ENCODE measurements at places on chromosomes 13 and 19.

GRCh38 chr13:111625526-111626315 lies 305.3 kb downstream of the TEX29 start:
- no peak for DNase-seq

- peak; percentile 52 for DNase-seq
Measured at GRCh38 chr19:41376241-41376997, at the start of gene TMEM91. Gene TMEM91, plus strand, starts transcription at chr19:41376533. Its CDS starts 1,777 bp downstream, at chr19:41378310.

- no peak for DNase-seq
Measured at GRCh38 chr19:54063350-54064116, at the start of gene VSTM1. Gene VSTM1, minus strand, starts transcription at chr19:54063897. Its CDS starts 120 bp downstream, at chr19:54063777.

- DNase-seq, result peak; percentile 98
Measured at GRCh38 chr19:24140099-24140498, 53.1 kb downstream of the ZNF254 start.

GRCh38 chr19:50415661-50416033 lies 3.1 kb upstream of the SPIB start:
- DNase-seq, result no peak

DNA sequence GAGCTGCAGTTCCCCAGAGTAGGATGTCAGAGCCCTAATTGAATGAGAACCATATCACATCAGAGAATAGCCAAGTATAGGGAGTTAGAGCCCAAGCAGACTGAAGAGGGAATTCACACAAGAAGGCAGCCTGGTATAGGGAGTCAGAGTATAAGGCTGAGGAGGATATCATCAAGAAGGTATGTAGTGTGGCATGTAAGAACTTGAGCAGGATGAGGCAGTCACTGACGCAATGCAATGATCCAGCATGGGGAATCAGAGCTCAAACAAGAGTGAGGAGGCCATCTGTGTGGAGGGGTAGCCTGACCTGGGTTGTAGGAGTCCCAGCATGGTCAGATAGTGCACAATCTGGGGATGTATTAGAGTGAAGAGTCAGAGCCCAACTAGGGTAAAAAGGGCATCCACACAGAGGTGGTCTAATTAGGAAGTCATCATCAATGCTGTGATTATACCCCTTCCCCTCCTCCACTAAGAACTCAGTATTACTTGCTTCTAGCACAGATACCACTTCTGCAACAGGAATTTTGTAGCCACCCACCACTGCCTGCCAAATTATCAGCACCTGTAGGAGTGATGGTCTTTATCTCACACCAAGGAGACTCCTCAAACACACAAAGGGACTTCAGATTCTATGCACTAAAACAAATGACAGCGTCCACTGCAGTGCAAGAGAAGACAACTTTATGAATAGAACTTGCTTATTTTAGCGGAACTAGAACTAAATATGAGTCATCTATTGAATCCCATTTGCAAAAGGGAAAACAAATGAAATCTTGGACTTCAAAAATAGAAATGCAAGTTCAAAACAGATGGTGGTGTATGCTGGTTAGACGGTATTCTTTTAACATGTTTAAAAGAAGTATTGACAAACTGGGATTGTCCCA lies 107.2 kb downstream of the FNDC3A start:
- DNase-seq, result peak; percentile 96

DNA sequence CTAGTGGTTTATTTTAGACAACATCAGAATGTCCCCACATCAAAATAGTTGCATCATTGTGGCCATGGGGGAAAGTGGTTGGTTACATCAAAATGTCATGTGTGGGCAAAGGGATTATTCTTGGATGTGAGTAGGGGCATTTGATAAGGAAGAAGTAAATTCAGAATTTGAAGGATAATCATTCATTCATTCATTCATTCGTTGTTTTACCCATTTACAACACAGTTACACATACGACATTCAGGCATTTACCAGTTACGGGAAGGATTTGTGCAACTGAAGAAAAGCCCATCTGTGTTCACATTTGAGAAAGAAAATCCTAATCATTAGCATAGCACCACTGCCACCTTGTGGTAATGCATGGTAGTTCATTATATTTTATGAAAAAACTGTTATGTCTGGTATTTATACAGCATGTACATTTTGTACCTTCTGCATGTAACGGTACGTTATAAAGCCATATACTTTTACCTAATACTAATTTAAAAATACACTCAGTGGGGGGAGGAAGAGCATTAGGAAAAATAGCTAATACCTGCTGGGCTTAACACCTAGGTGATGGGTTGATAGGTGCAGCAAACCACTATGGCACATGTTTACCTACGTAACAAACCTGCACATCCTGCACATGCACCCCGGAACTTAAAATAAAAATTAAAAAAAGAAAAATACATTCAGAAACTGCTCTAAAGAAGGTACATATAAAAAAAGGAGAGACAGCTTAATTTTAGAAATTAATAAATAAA lies 62.1 kb downstream of the DGKH start:
- peak; percentile 82 for DNase-seq

GRCh38 chr13:44311011-44311780 lies 62.4 kb upstream of the SERP2 start:
- DNase-seq, result peak; percentile 63

DNA sequence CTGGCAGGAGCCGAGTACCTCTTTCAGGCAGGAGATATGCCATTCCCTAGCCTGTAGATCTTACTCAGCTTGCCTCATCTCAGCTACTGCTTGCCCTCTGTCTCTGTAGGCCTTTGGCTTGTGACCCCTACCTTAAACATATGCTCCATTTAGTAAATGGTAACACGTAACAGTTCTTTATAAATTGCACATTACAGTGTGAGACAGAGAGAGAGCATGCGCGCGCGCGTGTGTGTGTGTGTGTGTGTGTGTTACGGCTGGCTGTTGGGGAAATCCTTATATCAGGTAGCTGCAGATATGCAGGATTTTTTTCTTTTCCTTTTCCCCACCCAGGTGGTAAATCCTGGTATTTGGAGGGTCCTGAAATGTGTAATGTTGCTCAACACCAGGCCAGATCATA lies 4.2 kb downstream of the SPINT2 start:
- DNase-seq, result no peak

DNA sequence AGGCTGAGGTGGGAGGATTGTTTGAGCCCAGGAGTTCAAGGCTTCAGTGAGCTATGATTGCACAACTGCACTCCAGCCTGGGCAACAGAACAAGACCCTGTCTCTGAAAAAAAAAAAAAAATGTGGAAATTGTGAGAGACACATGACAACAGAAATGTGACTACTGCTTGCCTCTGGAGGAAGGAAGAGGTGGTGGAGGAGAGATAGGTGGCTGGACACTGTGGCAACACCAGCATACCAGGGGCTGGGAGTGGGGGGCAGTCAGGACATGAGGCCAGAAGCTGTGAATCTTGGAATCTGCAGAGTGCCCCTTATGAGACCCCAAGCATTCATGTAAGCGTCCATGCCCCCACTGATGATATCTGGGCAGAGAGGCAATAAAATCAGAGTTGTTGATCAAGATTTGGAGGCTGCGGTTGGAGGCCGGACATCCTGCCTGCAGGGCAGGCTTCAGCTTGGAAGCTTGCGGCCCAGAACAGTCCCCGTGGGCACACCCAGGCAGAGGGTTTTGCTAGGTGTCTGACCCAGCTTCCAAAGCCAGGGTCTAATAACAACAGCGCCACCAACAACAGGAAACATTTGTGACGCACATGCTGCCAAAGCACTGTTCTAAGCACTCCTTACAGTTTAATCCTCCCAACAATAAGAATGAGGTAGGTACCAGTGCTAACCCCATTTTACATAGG lies 16.9 kb downstream of the FAM187B start:
- no peak for DNase-seq

DNA sequence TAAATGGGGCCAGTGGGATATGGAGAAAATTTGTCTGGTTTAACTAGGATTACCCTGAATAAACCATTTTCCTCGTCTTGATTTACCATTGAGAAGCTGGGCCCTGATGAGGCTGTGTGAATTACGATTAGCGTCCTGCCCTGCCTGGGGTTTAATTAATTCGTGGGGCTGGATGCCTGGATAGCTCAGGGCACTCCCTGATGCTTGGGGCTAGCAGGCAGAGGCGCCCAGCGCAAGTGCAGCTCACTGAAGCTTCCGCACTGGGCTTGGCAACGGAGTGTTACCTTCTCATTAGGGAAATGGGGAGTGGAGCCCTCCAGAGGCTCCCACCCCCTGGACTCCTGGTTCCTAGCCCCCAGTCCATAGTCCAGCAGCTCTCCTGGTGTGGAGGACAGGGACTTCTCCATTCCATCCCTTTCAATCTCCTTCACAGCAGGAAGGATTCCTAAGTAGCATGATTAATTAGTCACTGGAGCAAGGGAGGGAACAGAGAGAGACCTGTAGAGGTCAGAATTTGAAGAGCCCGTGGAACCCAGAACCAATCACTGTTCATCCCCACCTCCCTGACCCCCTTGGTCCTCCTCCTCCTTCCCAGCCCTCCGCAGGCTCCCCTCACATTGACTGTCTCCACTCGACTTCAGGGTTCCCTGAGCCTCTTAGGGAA lies 107.2 kb downstream of the UQCRFS1 start:
- no peak for DNase-seq

DNA sequence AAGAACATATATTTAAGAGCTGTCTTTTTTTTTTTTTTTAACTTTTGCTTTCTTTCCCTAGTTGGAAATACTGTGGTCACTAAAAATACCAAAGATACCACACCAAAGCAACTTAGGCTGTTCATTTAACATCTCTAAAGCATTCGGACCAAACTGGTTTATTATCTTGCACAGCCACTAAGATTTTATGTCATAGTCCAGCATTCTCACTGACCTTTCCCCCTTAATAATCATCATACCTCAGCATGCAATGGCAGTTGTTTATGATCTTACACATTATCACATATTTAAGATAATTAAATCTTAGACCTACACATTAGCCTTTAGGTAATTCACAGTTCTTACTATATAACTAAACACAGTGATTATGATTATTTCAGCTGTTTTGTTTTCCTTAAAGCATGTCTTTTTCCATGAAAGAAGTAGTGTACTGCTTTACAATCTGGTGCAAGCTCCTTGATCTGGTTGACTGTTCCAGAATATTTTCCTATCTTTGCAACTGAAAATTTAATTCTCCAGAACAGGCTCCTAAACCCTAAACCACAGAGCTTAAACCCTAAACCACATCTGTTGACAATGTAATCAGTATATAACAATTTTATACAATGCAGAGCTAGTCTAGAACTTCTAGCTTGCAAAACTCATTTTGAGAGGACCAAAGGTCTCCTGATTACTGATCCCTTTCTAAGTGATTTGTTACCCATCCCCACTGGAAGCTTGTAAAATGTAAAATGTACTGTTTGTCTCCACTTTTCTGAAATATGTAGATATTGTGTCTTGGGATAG lies 74.2 kb downstream of the CDK8 start:
- DNase-seq, result peak; percentile 11

DNA sequence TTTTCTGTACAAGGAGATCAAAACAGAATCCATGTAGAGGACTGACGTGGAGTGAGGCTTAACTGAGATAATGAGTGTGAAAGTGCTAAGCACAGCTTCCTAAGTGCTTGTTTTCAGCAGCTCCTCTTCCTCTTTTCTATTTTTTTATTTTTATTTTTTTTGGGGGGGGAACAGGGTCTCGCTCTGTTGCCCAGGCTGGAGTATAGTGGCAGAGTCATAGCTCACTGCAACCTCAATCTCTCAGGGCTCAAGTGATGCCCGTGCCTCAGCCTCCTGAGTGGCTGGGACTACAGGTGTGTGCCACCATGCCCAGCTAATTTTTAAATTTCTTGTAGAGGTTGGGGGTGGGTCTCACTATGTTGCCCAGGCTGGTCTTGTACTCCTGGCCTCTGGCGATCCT lies 5.6 kb upstream of the FOSB start:
- no peak for DNase-seq

Data from iris pigment epithelial cell (primary cell).